Spleen (tissue), 13 donors: ENCODE measurements at places on chromosomes 3 and 15. TPM values are rescaled to one million over a fixed set of nuclear protein-coding genes. Genes with fewer than 3 reads are reported as not detected.
A peak's percentile ranks its signal among the peaks of the same experiment; 100 is the strongest.

DNA sequence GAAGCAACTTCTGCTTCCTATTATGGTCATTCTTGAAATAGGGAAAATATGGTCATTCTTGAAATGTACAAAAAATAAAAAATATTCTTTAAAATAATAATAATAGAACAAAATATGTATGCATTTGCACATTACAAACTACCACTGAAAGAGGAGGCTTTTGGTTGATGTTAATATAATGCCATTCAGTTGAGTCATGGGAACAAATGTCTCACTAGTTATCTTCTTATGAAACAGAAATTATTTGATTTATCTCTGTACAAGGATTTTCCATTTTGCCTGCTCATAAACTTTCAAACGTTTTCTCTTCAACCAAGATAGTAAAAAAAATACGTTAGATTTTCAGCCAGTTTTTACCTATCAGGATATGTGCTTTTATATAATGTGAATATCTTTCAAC, 1662.7 kb downstream of the OTOL1 start:
- no peak overlapping the region for H3K4me3 ChIP-seq
- no peaks in the 10 kb centered on the region for H3K36me3 ChIP-seq
- H3K27ac ChIP-seq: no peak overlapping the region

DNA sequence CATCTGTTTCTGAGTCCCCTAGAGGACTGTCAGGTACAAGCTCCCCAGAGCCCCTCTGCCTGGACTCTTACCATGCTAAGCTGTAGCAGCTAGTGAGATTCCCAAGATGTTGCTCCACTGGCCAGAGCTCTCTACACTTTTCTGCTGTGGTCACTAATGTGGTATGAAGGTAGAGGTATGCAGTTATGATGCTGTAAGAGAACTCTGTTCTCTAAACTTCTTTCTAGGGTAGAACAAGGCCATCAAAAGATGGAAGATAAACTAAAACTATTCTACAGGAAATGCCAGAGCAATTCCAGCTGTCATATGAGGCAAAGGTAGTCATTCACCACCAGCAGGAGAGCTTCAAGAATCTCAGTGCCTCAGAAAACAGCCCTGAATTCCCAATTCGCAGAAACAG, 517.4 kb upstream of the ARRDC4 start:
- H3K27ac ChIP-seq: no peak overlapping the region
- no peaks in the 10 kb centered on the region for H3K4me1 ChIP-seq
- DNase-seq: no peak
- no peak overlapping the region for H3K4me3 ChIP-seq
- no peaks in the 10 kb centered on the region for H3K27me3 ChIP-seq

DNA sequence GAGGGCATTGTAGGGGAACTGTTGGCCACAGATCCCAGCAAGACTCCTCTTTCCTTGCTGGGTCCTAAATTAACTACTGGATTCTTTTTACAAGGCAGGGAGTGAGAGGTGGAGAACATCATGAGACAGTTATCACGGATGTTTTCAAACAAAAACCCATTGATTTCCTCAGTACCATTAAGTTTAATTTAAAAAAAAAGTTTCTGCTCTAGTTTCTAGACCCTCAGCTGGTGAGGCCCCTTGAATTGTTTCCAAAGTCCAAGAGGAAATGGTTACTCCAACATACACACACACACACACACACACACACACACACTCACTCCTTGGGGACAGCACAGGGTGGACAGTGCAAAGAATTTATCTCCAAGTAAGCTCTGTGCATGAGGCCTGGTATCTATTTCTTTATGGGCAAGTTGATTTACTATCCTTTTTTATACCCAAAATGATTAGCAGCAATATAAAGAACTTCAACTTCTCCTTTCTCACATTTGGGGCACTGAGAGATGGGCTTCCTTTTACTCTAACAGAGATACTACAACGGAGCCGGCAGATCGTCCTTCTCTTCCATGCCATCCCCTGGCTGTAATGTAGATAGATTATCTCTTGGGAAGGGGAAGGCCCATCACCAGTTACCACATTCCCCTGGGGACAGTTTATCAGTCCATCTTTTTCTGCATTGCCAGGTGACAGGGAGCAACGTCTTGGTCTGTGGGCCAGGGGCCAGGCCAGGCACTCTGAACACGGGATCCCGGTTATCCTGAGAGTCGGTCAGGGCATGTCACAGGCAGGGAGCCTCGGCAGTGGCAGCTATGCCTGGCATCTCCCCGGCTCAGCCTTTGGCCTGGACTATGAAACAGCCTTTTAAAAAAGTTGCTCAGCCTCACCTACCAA, 54.7 kb downstream of the CORO2B start:
- peak; percentile 64 for DNase-seq
- H3K4me3 ChIP-seq: no peak overlapping the region
- no peaks in the 10 kb centered on the region for H3K27me3 ChIP-seq
- no peak overlapping the region for H3K27ac ChIP-seq

DNA sequence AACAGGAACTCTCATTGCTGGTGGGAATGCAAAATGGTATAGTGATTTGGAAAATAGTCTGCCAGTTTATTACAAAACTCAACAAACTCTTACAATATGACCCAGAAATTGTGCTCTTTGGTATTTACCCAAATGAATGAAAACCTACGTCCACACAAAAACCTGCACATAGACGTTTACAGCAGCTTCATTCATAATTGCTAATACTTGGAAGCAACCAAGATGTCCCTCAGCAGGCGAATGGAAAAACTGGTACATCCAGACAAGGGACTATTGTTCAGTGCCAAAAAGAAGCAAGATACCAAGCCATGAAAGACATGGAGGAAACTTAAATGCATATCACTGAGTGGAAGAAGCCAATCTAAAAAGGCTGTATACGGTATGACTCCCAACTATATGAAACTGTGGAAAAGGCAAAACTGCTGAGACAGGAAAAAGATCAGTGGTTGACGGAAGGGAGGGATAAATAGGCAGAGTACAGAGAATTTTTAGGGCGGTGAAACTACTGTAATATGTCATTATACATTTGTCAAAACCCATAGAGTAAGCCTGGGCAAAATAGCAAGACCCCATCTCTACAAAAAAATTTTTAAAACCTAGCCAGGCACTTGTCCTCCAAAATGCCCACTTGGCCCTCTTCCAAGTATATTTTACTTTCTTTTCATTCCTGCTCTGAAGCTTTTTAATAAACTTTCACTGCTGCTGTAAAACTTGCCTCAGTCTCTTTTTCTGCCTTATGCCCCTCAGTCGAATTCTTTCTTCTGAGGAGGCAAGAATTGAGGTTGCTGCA, 4.9 kb upstream of the MKRN2OS start:
- H3K4me3 ChIP-seq: no peak overlapping the region
- H3K27me3 ChIP-seq: peaks cover 50% of the 10 kb centered on the region
- H3K27ac ChIP-seq: no peak overlapping the region

GRCh38 chr3:69406163-69406562, 20.3 kb upstream of the FRMD4B start:
- no peak for DNase-seq
- H3K27me3 ChIP-seq: no peaks in the 10 kb centered on the region
- H3K27ac ChIP-seq: no peak overlapping the region
- H3K36me3 ChIP-seq: no peaks in the 10 kb centered on the region
- peaks cover 8% of the 10 kb centered on the region for H3K4me1 ChIP-seq

- H3K36me3 ChIP-seq: no peaks in the 10 kb centered on the region
- H3K27ac ChIP-seq: no peak overlapping the region
- H3K4me1 ChIP-seq: no peaks in the 10 kb centered on the region
- H3K27me3 ChIP-seq: no peaks in the 10 kb centered on the region
- H3K4me3 ChIP-seq: no peak overlapping the region
Observed at GRCh38 chr3:26614006-26614685, 8.4 kb upstream of the LRRC3B start.

DNA sequence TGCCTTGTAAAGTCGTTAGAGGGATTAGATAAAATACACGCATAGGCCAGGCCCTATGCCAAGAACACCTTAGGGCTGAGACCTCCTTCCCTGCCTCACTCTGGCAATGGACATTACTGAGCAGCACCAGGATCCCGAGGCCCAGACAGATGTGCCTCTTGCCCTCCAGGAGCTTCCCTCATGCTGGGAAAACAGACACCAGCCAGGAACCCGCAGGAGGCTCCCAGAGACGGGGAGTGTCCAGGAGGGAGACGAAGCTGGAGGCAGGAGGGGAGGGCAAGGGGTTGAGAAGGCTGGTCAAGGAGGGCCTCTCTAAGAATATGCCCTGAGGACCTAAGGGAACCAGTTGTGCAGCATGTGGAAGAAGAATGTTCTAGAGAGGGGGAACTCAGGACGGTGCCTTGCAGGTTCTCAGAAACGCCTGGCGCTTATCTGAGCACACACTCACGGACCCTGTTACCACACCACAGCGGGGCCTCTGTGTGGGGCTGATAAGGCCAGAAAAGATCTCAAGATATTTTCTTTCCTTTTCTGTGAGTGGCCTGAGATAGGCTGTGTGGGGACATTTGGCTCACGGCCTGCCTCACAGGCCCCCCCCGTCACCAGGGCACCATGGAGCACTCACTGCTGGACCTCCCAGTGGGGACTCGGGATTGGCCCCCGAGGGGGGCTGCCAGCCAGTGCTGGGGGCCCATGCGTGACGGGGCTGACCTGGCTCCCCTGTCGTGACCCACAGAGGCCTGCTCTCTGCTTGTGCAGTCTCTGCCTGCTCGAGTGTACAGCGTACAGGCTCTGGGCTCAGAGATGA, 22.0 kb upstream of the CYP11A1 start:
- no peak for DNase-seq
- no peaks in the 10 kb centered on the region for H3K27me3 ChIP-seq
- H3K4me1 ChIP-seq: peaks cover 30% of the 10 kb centered on the region
- H3K27ac ChIP-seq: peak overlapping the region; percentile 88

DNA sequence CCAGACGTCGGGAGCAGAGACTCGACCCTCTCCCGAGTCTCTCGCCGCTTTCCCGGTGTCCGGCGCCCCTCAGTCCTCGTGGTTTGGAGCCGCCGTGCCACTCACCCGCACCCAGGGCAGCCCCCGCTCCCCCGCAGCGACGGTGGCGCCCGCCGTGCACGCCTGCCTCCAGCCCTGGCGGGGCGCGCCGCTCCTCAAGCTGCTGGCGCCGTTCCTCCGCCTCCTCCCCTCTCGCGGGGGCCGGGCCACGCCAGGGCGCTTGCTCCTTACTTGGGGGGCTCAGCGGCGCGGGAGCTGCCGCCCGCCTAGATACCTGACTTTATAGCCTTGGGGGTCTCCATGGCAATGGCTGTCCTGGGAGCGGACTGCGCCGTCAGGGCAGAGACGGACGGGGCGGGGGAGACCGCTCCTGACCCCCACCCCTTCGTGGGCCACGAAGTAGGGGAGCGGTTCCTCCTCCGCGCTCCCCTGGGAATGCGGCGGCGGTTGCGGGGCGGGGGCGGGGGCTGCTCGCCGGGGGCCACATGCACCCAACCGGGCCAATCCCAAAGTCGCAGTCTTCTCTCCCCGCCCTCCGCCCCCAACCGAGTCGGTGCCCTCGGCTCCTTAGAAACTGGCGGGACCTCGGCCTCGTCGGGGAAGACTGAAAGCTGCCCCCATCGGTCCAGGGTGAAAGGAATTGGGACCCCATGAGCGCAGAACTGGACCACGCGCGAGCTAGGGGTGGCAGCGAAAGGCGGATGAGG, at the start of gene ANKRD63:
Gene ANKRD63 (minus strand): TSS at position 196 of the 746 bp plus-strand sequence. CDS start 478 bp downstream, outside the sequence.
- peaks cover 25% of the 10 kb centered on the region for H3K4me1 ChIP-seq
- no peaks in the 10 kb centered on the region for H3K36me3 ChIP-seq
- H3K27me3 ChIP-seq: peaks cover 61% of the 10 kb centered on the region
- peak; percentile 86 for DNase-seq
- no peak within 1 kb of the TSS for H3K27ac ChIP-seq

DNA sequence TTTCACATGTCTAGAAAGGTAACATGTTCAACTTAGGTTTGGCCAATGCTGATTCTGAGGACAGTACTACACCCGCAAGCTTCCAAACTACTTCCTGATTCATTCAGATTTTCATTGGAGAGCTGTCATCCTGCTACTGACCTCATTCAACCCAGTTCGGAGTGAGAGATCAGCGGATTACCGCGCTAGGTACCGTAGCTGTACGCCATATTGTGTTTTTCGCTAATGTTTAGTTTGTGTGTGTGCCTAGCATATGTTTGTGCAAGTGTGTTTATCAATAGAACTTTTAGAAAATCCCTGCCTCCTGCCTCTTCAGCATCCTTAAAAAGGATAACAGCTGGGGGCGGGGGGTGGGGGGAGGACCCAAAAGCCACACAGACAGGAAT, 1.1 kb downstream of the ZBTB20 start:
- no peaks in the 10 kb centered on the region for H3K27me3 ChIP-seq
- peaks cover 41% of the 10 kb centered on the region for H3K4me1 ChIP-seq
- no peak for DNase-seq
- peak overlapping the region; percentile 98 for H3K27ac ChIP-seq
- H3K36me3 ChIP-seq: no peaks in the 10 kb centered on the region

GRCh38 chr3:123084738-123085237, 18.0 kb downstream of the PDIA5 start:
- no peaks in the 10 kb centered on the region for H3K27me3 ChIP-seq
- H3K36me3 ChIP-seq: no peaks in the 10 kb centered on the region
- no peak overlapping the region for H3K27ac ChIP-seq
- peaks cover 61% of the 10 kb centered on the region for H3K4me1 ChIP-seq
- peak; percentile 59 for DNase-seq
- H3K4me3 ChIP-seq: no peak overlapping the region

DNA sequence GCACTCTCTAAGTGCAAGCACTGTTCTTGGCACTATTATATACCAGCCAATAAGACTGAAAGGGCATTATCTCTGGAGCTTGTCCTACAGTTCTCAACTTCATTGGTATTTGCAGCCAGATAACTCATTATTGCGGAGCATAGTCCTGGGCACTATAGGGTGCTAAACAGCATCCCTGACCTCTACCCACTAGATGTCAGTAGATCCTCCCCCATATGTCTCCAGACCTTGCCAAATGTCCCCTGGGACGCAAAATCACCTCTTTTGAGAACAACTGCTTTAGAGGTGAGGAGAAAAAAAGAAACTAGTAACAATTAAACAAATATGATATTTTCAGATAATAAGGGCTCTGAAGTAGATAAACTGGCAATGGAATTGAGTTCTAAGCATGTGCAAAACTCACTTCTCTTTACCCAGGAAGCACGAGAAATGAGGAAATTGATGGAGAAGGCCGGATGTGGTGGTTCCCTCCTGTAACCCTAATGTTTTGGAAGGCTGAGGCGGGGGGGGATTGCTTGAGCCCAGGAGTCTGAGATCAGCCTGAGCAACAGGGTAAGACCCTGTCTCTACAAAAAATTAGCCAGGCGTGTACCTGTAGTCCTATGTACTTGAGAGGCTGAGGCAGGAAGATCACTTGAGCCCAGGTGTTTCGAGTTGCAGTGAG, 61.4 kb downstream of the FRMD4B start:
- no peaks in the 10 kb centered on the region for H3K36me3 ChIP-seq
- peaks cover 65% of the 10 kb centered on the region for H3K4me1 ChIP-seq
- H3K27ac ChIP-seq: peak overlapping the region; percentile 22
- H3K27me3 ChIP-seq: no peaks in the 10 kb centered on the region
- H3K4me3 ChIP-seq: no peak overlapping the region

GPR149 gene
- not detected for polyA plus RNA-seq

VIPR1 gene
- polyA plus RNA-seq: 2.0 TPM
